ENCODE measurements at places on chromosomes 4 and X.

DNA sequence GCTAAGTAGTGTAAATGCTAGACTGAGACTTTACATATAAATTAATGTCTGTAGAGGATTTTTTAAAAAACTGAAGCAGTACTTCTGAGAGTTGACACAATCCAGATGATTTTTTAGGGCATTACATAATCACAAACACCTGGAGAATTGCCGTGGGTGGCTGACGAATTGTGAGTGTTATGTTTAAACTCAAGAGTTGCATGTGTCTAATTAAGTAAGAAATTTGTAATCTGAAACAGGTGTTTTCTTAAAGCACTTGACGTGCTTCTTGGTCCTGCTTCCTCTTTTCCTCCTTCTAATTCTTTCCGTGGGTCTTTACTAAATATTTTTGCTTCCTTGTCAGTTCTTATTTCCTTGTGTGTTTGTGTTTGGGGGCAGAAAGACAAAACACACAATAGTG, 27.8 kb downstream of the PIR start:
- no peak for DNase-seq

DNA sequence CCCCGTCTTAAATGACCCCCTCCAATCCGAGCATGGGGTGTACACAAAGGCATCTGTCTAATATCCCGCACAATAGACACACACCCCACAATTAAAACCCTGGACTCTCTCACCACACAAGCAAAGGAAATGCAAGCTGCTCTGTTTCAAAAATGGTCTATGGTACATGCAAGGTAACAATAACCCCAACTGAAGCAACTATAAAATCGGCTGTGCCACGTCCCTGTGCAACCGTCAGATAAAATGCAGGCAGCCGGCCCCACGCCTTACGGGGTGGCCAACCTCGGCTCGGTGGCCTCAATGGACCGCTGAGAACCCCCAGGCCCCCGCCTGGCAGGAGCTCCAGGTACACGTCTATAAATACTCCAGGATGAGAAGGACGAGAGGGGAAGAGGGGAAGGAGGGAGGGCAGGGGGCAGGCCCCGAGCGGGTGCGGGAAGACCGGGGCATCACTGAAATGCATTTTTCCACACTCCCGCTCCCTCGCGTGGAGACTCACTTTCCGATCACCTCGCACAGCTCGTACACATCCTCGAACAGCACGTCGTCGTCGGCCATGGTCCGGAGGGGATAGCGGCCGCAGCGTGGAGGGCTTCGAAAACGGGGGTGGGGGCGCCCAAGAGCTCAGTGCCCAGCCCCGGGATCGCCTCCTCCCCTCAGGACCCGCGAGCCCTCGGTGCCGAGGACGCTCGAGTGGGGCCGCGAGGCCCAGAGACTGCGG, 763 bp downstream of the CASK start:
- no peak for DNase-seq

DNA sequence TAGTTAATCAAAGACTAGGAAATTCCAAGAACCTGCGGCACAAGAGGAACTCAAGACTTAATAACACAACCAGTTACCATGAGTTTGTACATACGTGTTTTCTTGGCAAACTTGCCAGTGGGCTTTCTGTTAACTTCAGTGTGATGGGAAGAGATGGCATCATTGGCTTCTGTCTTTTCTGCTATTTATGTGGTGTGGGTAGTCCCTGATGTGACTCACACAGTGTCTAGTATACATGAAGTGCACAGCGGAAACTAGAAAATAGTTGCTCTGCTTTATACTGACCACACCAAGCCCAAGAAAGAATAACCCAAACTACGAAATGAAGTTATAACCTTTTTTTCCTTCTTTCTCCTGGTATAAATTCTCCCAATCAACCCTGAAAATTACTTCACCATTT, 24.5 kb downstream of the DAPP1 start:
- no peak for DNase-seq

- no peak for DNase-seq
Measured at GRCh38 chr4:115923152-115923551, 809.7 kb upstream of the NDST4 start.

DNA sequence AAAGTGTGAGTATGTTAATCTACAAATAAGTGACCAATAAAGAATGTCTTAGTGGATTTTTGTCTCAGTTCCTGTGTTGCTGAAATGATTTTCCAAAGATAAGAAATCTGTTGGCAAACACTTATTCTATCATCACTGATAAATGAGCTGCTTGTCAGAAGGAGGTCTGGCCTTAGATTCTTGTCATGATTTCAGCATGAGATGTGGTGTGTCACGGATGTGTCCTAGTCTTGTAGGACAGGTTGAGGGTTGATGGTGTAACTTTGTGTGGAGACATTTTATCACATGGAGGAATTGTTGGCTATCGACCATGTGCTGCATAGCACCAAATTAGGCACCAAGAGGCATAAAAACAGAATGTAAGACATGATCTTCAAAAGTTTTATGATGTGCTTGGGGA, 31.8 kb upstream of the LIMCH1 start:
- DNase-seq: no peak
